Fibroblast of skin of right biceps (primary cell): ENCODE measurements at places on chromosomes 6 and 20.
A peak's percentile ranks its signal among the peaks of the same experiment; 100 is the strongest.

DNA sequence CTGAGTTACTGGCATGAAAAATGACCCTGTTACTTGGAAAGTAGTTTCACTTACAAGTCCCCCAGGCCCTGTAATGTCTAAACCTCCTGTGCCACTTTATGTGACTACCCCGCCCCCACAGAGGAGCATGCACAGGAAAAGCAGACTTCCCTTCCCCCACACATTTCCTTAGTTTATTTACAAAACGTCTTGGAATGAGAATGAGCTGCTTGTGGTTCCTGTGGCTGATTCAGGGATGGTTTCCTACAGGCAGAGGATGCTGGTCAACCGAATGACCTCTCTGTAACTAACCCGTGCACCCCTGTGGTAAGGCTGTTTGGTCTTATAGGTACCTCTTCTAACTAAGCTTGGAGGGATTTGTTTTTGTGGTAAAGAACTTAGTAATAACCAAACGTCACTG, 28.5 kb downstream of the RSPO3 start:
- peak; percentile 91 for DNase-seq

- no peak for DNase-seq
These were observed 32.3 kb upstream of the SULF2 start for GRCh38 chr20:47817573-47817972.

- peak; percentile 76 for DNase-seq
These were observed 140.3 kb downstream of the COL12A1 start for GRCh38 chr6:75065523-75065922.

DNA sequence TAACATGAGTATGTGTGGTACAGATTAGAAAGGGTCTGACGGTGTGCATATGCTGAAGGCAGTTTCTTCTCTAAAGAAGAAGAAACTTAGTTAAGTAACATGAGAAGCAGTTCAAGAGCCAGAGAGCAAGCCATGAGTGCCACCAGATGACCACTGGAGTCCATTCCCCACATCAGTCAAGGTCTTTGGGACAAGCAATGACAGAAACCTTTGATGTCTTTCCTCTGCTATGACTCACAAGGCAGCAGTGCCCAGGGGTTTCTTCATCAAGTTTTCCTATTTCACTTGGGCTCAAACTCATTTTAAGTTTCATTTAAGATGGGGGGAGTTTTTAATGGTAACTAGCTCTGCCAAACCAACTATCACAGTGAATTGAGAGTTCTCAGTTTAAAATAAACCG, 303.8 kb upstream of the TBX18 start:
- DNase-seq: no peak

- DNase-seq: peak; percentile 35
These were observed 12.0 kb downstream of the SLC12A5 start for GRCh38 chr20:46040902-46041535.

GRCh38 chr6:30341218-30341617, 3.7 kb upstream of the RPP21 start:
- no peak for DNase-seq

- no peak for DNase-seq
These were observed 29.3 kb downstream of the SLC2A4RG start for GRCh38 chr20:63768591-63769515.

DNA sequence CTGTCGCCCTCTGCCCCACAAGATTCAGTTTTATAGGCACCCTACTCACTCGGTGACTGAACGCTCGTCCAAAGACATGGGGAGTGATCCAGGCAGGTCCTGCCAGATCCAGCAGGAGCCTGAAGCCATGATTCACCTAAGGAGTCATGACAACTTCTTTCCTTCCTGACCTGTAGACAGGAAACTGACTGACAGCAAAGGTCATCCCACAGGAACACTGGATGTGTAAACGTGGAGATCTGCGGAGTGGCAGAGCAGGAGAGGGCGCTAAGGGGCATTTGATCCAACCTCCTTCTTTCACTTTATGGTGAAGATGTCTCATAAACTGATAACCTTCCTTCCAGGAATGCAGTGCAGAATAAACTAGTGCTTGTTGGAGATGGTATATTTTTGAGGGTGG, 192.2 kb downstream of the GJA10 start:
- peak; percentile 57 for DNase-seq

- peak; percentile 94 for DNase-seq
These were observed 69.3 kb upstream of the SYNJ2 start for GRCh38 chr6:157912326-157912725.

DNA sequence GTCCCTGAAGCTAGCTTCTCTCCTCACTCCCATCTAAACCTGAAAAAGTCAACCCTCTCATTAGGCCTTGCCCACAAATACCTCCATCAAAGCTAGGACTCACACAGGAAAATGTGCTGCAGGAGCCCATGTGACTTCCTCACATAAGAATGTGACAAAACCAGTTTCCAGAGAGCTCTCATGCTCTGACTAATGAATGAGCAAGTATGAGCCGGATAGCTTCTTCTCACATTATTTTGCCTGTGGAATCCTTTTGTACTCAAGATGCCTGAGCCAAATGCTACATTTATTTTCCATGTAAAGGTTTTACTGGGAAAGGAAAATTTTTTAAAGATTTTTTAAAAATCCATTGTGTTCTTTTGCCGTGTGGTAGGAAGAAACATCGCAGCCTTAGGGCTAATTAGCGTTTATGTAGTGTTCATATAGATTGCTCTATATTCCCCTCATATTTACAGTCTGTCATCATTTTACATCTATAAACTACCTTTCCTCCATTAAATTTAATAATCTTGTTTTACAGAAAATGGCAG, 68.6 kb upstream of the CCN6 start:
- peak; percentile 97 for DNase-seq

- no peak for DNase-seq
These were observed 270.8 kb downstream of the CDKAL1 start for GRCh38 chr6:20805021-20805420.
